ENCODE measurements at places on chromosomes 1 and 21. TPM values are rescaled to one million over a fixed set of nuclear protein-coding genes. Genes with fewer than 3 reads are reported as not detected.

Gene PGBD5
- under 0.01 TPM for total RNA-seq

Gene IFNLR1
- not detected for total RNA-seq

Gene CELA3A
- total RNA-seq = not detected

Gene SPATA17
- total RNA-seq = under 0.01 TPM

Gene CLCA2
- total RNA-seq = under 0.01 TPM

Gene RBM15
- 33.8 TPM for total RNA-seq

Gene ZBTB37
- 2.9 TPM for total RNA-seq

Gene LRRC3
- total RNA-seq = 0.61 TPM

Gene HMGCS2
- not detected for total RNA-seq

Gene TIE1
- total RNA-seq = 536 TPM

Gene FAM229A
- total RNA-seq = 0.61 TPM

Gene NAV1
- 12.6 TPM for total RNA-seq

Gene TDRD5
- not detected for total RNA-seq

Gene SLAMF1
- total RNA-seq = not detected

Gene KIAA0319L
- total RNA-seq = 50.3 TPM

Gene OR6N1
- total RNA-seq = not detected

Gene ALPL
- total RNA-seq = not detected

Gene GPR37L1
- total RNA-seq = not detected

All from epithelial cell of umbilical artery (primary cell).